ENCODE measurements at places on chromosomes 13 and 19.

DNA sequence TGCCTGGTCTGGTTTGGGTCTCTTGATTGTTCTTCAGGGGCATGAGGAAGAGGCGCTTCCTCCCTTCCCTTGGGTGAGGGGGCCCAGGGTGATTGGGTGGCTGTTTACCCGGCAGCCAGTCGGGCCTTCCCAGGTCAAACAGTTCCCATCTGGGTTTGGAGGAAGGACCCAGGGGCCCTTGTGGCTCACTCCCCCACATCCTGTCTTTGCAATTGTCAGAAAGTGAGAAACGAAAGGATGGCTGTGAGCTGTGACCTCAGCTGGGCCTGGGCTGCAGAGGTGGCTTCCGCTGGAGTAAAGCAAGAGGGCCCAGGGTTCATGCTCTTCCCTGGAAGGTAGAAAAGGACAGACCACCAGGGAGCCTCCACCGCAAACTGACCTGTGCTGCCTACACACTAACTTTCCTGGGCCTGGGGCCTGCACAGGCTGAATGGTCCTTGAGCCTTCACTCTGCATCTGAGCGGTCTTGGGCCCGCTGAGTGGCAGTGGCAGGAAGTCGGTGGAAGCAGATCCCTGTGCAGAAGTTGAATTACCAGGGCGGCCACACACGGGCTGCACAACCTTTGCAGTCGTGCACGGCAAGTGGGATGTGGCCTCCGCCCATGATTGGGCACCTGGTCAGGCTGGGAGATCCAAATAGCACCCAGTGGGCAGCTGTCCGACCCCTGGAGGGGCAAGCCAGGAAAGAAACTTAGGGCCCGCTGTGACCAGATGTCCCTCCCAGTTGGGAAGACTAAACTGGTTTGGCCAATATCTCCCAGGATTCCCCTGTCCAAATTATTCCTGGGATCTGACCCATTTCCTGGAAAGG lies 5.3 kb upstream of the CD79A start:
- no peak for DNase-seq

GRCh38 chr19:40756502-40757110 lies 5.6 kb downstream of the SNRPA start:
- no peak for DNase-seq

DNA sequence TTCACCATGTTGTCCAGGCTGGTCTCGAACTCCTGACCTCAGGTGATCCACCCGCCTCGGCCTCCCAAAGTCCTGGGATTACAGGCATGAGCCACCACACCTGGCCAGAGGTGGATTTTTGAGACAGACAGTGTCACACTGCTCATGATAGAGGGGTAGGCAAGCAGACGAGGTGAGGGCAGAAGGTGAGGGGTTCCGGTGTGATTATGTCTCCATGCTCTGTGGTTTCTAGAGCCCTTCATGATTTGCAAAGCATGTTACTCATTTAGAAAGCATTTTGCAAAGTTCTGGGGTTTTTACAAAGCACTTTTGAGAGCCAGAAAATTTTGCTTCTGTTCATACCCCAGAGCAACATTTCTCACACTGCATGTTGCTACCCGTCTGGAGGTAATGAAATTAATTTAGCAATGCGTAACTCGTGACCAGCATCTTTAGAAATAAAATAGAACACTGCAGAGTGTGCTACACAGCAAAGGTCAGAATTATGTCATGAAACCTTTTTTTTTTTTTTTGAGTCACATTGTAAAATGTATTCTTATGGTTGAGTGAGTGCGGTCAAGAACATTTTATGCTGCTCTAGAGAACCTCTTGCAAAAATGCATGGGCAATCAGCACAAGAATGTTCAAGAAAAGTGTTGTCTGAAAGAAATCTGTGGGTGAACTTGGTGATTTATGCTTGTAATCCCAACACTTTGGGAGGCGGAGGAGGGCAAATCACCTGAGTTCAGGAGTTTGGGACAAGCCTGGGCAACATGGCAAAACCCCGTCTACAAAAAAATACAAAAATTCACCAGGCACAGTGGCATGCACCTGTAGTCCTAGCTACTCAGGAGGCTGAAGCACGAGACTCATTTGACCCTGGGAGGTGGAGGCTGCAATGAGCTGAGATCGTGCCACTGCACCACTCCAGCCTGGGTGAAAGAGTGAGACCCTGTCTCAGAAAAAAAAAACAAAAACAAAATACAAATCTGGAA lies 58.0 kb downstream of the MAP4K1 start:
- no peak for DNase-seq

DNA sequence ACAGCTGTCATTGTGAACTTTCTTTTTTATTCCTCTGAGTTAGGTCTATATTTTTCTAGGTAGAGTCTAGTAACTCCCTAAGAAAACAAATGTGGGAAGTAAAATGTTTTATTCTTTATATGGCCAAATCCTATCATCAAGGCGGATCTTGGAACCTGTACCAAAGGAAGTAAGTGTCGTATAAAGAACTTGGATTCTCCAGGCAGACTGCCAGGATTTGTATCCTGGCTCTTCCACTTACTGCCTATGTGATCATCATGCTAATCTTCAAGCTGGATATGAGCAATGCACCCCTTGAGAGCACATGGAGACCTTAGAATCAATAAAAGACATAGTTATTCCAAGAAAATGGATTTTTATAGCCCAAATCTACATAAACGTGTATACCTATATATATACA lies 286.5 kb downstream of the PCDH17 start:
- no peak for DNase-seq

DNA sequence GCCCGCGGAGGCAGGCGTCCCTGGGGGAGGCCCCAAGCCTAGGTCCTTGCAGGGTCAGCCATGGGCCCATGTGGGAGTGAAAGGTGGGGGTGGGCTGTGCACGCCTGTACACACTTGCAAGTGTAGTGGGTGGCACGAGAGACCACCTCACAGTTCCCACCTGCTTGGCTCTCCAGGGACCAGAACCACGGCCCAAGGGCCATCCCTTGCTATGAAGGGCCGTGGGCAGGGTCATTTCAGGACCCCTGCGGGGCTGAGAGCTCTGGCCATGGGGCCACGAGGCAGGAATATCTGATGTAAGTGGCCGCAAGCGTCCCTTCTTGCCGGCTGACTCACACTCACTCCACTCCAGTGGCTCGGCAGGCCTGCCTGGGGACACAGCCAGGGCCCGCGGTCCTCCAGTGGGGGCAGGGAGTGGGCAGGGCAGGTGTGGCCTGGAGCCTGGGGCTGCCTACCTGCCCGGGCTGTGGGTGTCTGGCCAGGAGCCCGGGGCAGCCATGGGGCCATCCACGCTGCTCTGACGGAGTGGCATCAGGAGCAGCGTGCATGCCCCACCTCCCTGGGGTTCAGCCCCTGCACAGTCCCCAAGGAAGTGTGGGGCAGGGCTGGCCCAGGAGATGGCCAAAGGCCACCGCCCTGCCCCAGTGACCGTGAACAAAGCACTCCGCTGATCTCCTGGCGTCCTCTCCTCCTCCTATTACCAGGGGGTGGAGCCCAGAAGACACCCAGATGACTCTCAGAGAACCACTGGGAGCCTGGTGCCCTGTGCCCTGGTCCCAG lies 8.6 kb upstream of the MKNK2 start:
- DNase-seq, result no peak

DNA sequence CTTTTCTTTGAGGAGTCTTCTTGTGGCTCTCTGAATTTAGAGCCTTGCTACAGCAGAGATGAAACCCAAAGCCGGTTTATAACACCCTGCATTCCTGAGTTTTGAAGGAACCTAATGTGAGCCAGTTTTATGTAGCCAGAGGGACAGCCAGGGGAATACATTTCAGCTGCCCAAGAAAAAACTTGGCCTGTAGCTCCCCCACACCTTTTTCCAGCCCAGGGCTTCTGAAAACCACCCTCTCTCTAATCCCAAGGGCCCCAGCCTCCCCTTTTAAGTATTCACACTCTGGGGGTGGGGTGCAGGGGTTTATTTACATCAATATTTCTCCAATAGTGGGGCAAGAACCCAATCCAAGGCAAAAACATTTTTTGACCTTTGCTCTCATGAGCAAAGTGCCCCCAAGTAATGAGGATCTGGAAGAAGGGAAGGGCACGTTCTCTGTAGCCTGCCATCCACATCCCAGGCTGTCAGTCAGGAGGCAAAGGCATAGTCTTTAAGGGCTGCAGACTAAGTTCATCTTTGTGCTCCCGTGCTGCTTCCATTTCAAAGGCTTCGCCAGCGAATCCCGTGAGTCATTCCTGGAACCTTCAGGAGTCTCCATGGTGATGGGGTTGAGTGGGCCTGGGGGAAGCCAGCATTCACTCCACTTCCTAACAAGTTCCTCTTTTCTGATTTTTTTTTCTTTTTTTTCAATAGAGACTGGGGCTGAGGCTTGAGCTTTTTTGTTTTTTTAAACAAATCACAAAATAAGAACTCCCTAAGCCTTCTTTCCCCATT lies 33.2 kb upstream of the MEDAG start:
- no peak for DNase-seq

All from SK-N-MC (cell line).